ENCODE measurements at places on chromosomes 1 and 21. TPM values are rescaled to one million over a fixed set of nuclear protein-coding genes. Genes with fewer than 3 reads are reported as not detected.

The RNU1-3 gene
- total RNA-seq, result 2,019 TPM

GRCh38 chr1:45355683-45356082 lies 15.4 kb upstream of the MUTYH start:
- H3K27me3 ChIP-seq, result no peaks in the 10 kb centered on the region
- H3K27ac ChIP-seq, result no peak overlapping the region
- no peak overlapping the region for H3K4me3 ChIP-seq
- DNase-seq, result peak; percentile 47
- H3K4me1 ChIP-seq, result peaks cover 7% of the 10 kb centered on the region

The RRP1 gene
- 35.0 TPM for total RNA-seq

The CHAF1B gene
- total RNA-seq, result 16.4 TPM

The SPRR2A gene
- total RNA-seq, result not detected

- H3K27me3 ChIP-seq, result no peaks in the 10 kb centered on the region
- H3K27ac ChIP-seq, result no peak overlapping the region
- peaks cover 38% of the 10 kb centered on the region for H3K4me1 ChIP-seq
- no peaks in the 10 kb centered on the region for H3K36me3 ChIP-seq
- no peak overlapping the region for H3K4me3 ChIP-seq
Observed at GRCh38 chr21:26120828-26121227, 49.7 kb downstream of the APP start.

GRCh38 chr1:114588196-114588689 lies 6.8 kb upstream of the BCAS2 start:
- no peak for DNase-seq
- H3K27me3 ChIP-seq, result peaks cover 2% of the 10 kb centered on the region
- no peaks in the 10 kb centered on the region for H3K4me1 ChIP-seq
- no peaks in the 10 kb centered on the region for H3K36me3 ChIP-seq
- no peak overlapping the region for H3K4me3 ChIP-seq

The VPS45 gene
- total RNA-seq, result 43.7 TPM

- H3K27me3 ChIP-seq, result no peaks in the 10 kb centered on the region
- no peak overlapping the region for H3K27ac ChIP-seq
- no peak for DNase-seq
- H3K4me3 ChIP-seq, result no peak overlapping the region
Observed at GRCh38 chr1:155396874-155397476, 76.3 kb downstream of the RUSC1 start.

All from endothelial cell of umbilical vein (primary cell).